Mucosa of gallbladder (tissue), 1 donor: ENCODE measurements at places on chromosomes 4 and X. TPM values are rescaled to one million over a fixed set of nuclear protein-coding genes. Genes with fewer than 3 reads are reported as not detected.

GRCh38 chr4:107050525-107051135 is 14.5 kb upstream of the DKK2 start:
- no peak for DNase-seq

GRCh38 chrX:23118890-23119527 is 119.2 kb downstream of the DDX53 start:
- DNase-seq = no peak

- no peak for DNase-seq
Observed at GRCh38 chrX:11629593-11630211, 36.0 kb downstream of the ARHGAP6 start.

GRCh38 chr4:98466868-98467599 is 191.4 kb downstream of the TSPAN5 start:
- DNase-seq = no peak

- no peak for DNase-seq
Observed at GRCh38 chrX:22481436-22481835, 208.7 kb downstream of the CBLL2 start.

GRCh38 chr4:90128961-90129495 is 1.8 kb downstream of the CCSER1 start:
- DNase-seq = no peak

The MAGIX gene
- 18.3 TPM for total RNA-seq
